Naive thymus-derived CD8-positive, alpha-beta T cell (primary cell): ENCODE measurements at places on chromosomes 16 and 17.

DNA sequence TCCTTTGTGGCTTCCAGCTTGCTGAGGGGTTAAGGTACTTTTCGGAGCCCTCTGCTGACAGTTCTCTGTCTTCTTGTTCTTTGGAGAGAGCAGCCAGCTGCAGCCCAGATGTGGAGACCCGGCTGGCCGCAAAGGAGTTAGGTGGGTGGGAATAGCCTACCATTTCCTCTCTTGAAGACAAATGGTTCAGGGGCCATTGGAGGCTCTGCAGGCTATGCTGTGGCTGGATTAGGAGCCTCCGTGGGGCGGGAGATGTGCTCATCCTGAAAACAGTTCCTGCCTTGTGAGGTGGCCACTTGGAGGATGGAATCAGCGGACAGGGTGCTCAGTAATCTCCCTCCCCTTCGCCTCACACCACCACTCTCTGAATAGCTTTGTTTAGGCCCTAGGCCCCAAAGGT, 30.3 kb downstream of the MEOX1 start:
- H3K4me3 ChIP-seq: no peak overlapping the region
- no peak for DNase-seq
- peaks cover 8% of the 10 kb centered on the region for H3K27me3 ChIP-seq
- no peak overlapping the region for H3K27ac ChIP-seq
- H3K4me1 ChIP-seq: peaks cover 1% of the 10 kb centered on the region

DNA sequence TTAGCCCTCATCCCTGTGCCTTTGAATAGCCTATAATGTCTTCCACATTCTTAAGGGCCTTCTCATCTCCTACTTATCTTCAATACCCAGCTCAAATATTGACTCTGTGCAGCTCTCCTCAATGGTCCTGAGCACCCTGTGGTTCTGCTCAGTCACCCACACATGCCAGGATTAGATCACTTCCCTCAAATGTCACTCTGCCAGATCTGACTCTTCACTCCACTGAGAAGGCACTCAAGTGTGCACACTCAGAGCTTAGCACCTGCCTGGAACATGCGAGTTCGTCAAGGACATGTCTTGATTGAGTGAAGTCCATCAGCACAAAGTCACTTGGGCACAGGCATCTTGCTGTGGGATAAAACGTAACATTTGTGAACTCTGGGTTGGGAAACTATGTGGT, 404.8 kb downstream of the CDH13 start:
- H3K27ac ChIP-seq: no peak overlapping the region
- H3K4me3 ChIP-seq: no peak overlapping the region
- DNase-seq: no peak
- peaks cover 4% of the 10 kb centered on the region for H3K27me3 ChIP-seq

GRCh38 chr17:72642720-72643119, 449.8 kb downstream of the SLC39A11 start:
- no peak overlapping the region for H3K4me3 ChIP-seq
- H3K27ac ChIP-seq: no peak overlapping the region
- no peak for DNase-seq

- no peaks in the 10 kb centered on the region for H3K36me3 ChIP-seq
- H3K27ac ChIP-seq: no peak overlapping the region
- no peaks in the 10 kb centered on the region for H3K4me1 ChIP-seq
- DNase-seq: no peak
Observed at GRCh38 chr17:20975566-20975965, 67.2 kb downstream of the USP22 start.

- DNase-seq: no peak
- H3K27me3 ChIP-seq: peaks cover 6% of the 10 kb centered on the region
- no peak overlapping the region for H3K4me3 ChIP-seq
- H3K27ac ChIP-seq: no peak overlapping the region
- no peaks in the 10 kb centered on the region for H3K4me1 ChIP-seq
Observed at GRCh38 chr16:55297910-55298479, 26.0 kb upstream of the IRX6 start.
